ENCODE measurements at places on chromosomes 2 and 18. TPM values are rescaled to one million over a fixed set of nuclear protein-coding genes. Genes with fewer than 3 reads are reported as not detected.

Gene PDCD1
- polyA plus RNA-seq: 1.4 TPM

Gene TCF23
- 0.02 TPM for polyA plus RNA-seq

GRCh38 chr2:181552808-181553207 is 95.6 kb downstream of the ITGA4 start:
- no peak for DNase-seq

DNA sequence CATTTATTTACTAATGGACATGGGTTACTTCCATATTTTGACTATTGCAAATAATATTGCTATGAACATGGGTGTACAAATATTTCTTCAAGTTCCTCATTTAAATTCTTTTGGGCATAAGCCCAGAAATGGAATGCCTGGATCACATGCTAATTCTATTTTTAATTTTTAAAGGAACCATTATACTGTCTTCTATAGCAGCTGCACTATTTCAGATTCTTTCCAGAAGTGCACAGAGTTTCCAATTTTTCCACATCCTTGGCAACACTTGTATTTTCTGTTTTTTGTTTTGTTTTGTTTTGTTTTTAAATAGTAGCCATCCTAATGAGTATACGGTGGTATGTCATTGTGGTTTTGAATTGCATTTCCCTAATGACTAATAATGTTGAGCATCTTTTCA is 8.5 kb upstream of the RALBP1 start:
- DNase-seq: no peak

GRCh38 chr18:59718108-59718463 is 20.9 kb upstream of the CCBE1 start:
- no peak for DNase-seq

Gene LOXL3
- 31.2 TPM for polyA plus RNA-seq

DNA sequence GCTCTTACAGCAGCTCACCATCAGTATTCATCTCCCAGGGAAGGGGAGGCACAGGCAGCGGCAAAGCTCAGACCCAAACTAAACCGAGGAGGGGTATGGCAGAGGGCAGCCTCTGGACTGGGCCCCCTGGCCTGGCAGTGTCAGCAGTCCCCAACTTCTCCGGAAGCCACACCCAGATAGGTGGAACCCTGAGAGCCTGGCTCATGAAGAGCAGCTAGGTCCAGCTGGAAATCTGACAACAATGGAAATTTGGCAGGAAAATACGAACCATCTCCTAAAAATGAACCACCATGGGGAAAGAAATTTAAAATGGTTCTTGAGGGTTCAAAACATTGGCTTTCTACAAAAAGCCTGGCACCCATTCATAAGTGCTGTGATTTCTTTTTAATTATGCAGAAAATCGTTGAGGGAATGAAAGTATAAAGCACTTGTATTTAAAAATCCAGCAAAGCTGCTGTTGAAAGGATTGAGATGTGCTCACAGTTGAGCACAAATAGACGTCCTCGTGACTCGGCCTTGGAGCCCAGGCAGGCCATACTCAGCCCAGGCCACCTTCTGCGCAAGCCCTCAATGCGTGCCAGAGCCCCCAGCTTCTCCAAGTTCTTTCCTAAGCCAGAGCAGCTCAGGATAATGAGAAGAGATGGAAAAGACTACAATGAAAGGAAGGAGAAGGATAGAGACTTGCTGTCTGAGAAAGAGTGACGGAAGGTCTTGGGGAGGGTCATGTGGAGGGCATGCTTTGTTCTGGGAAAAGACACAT is 93.0 kb downstream of the COL6A3 start:
- no peak for DNase-seq

Gene TSPYL6
- not detected for polyA plus RNA-seq

- DNase-seq: peak; percentile 61
These were observed 37.6 kb upstream of the PMAIP1 start for GRCh38 chr18:59861963-59862819.

Gene ANKAR
- polyA plus RNA-seq: 1.9 TPM

GRCh38 chr2:233867993-233868532 is at the start of gene MSL3B:
Gene MSL3B (minus strand): TSS chr2:233868386.
- DNase-seq: no peak

Gene G6PC2
- polyA plus RNA-seq: not detected

- DNase-seq: no peak
These were observed 2.8 kb downstream of the TMEM150A start for GRCh38 chr2:85599468-85600234.

Gene IL18R1
- 13.8 TPM for polyA plus RNA-seq

Gene DOK6
- polyA plus RNA-seq: 0.05 TPM

Gene KCNF1
- not detected for polyA plus RNA-seq

GRCh38 chr2:216114382-216114713 is 5.2 kb downstream of the XRCC5 start:
- DNase-seq: no peak

DNA sequence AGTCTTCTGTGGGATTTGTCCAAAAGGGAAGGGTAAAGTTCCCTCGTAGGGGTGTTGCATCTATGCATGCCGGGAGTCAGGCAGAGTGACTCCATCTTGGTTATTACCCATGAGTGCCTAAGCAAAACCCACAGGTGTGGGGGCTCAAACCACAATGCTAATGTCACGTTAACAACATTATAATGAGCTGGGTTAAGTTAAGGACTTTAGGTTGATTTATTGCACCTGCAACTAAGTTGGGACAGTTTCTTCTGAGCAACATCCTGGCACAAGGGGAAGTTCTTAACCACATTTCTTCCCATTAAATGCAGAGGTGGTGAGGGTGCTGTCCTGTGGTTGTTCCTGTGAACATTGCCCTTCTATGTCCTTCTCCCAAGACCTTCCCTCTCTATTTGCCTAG is 1596.8 kb upstream of the SLC39A10 start:
- no peak for DNase-seq

GRCh38 chr18:68837665-68838451 is 40.0 kb downstream of the CCDC102B start:
- no peak for DNase-seq

DNA sequence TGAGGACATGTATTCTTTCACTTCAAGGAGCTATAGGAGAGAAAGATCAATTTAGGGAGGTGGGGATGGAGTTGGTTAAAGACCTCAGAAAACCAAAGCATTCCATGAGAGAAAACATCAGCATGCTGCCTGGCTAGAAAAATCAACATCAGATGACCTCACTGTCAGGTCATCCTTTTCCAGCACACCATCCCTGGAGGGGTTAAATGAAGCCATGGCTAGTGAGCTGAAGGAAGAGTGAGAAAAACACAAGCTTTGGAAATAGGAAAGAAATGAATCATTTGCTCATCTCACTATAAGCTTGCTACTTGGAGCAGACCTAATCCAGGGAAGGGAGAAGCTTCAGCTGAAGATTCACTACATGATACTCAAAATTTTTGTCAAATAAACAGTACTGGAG is 109.5 kb upstream of the ITGB6 start:
- no peak for DNase-seq

DNA sequence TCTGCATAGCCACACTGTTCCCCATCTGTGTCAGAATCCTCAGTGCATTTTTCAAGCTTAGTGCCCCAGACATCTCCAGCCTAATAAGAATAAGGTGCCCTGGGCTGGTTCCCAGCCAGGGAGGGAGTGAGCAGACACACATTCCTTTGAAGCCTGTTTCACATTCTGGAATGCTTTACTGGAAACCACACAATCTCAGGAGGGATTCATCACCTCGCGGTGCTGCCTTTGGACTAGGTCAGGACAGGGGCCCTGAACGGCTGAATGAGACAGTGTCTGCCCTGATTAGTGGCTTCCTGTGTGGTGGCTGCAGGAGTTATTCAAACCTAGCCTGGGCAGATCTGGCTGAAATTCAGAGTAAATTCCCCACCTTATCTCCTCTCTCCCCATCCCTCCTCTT is 108.0 kb upstream of the LDAH start:
- DNase-seq: no peak

Gene LAMA1
- polyA plus RNA-seq: not detected

Gene LRRC30
- polyA plus RNA-seq: not detected

Gene SCN7A
- not detected for polyA plus RNA-seq

Gene DHRS9
- polyA plus RNA-seq: not detected

DNA sequence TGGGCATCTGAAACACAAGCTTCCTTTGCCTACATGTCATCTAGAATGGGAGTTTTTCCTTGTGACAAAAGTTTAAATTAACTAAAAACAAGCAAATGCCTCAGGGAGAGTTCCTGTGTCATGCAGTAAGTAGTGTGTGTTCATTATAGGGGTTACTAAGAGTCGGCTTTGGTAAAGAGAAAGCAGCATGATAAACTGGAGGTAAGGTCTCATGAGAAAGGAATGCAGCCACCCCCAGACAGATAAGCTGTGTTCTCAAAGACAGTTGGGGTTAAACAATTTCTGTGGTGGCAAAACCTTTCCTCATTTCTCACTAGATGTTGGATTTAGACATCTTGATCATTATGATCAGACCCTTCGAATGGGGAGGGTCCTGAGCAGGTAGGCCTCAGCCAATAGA is 129.7 kb downstream of the MAP4K4 start:
- DNase-seq: no peak

DNA sequence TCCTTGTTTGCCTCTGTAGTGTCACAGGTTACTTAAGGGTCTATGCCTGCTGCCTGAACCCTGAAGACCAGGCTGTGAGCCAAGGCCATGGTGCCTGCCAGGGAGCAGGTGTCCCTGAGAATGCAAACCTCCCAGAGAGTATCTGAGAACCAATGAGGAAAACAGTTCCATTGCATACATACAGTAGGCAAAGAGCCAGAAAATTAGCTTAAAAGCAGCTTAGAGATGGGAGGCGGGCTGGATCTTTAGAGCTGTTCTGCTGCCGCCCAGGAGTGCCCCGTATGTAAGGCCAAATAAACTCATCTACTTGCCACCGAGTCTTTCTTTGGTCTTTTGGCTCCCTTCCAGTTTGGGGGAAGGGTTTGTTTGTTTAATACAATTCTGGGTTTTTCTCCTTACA is 327.9 kb downstream of the CLIP4 start:
- no peak for DNase-seq

- DNase-seq: peak; percentile 15
These were observed 70.8 kb upstream of the SMAD7 start for GRCh38 chr18:49021433-49022129.
